ENCODE measurements at places on chromosomes 3 and 15.
A peak's percentile ranks its signal among the peaks of the same experiment; 100 is the strongest.

DNA sequence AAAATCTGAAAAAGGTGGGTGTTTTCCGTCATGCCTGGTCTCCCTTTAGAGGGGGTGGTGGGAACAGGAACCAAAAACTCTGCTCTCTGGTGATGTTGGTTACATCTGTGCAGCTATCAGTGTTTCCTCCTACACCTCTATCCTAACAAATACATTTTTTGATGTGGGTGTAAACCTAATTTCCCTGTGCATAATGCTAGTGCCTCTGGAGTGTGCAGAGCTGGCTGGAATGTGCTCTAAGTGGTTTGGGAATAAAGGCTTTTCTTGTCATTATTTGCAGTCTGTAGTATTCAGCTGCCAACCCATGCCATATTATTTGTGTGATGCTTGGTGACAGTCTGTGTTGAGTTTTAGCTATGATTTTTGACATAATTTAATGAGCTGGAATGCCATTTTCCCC, 547.6 kb downstream of the NLGN1 start:
- DNase-seq = no peak

DNA sequence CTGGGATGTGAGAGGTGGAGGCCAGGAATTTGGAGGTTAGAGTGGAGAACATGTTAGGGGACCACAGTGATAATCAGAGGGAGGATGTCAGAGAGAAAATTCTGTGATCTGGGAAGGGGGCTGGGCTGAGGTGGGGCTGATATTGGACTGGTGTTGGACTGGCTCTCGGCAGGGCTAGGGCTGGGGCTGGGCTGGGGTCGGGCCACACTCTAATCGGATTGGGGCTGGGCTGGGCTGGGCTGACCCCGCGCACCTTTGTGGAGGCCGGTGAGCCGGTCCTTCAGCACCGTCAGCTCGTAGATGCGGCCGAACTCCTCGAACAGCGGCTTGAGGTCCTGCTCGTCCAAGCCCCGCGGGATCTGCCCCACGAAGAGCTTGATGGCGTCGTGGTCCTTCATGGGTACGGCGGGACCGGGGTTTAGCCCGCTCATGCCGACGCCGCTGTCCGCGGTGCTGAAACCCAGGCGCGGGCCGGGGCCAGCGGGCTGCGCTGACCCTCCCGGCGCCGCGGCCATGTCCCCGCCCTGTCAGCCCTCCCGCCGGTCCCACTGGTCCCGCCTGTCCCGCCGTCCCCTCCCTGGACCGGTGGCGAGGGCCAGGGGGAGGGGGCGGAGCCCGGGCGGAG, 485 bp downstream of the CELF6 start:
- DNase-seq = peak; percentile 7

DNA sequence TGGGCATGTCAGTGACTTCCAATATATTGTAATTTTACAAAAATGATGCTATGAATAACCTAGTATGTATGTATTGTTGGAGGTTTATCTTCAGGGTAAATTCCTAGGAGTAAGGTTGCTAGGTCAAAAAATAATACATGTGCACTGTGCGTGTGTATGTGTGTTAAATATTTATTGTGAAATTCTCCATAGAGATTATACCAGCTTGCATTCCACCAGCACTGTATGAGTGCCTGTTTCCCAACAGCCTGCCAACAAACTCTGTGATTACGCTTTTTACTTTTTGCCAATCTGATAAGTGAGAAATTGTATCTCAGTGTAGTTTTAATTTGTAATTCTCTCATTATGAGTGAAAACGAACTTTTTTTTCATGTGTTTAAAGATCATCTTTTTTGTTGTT, 12.6 kb upstream of the IGF2BP2 start:
- DNase-seq = no peak

DNA sequence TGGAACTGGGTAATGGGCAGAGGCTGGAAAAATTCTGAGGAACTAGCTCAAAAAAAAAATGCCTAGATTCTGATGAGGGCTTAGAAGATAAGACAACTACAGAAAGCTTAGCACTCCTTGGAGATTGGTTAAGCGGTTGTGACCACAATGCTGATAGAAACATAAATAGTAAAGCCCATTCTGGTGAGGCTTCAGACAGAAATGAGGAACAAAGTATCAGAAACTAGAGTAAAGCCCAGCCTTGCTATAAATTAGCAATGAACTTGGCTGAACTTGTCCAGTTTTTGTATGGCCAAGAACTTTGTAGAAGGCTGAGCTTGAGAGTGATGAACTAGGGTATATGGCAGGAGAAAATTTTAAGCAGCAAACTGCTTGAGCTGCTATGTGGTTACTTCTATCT, 25.4 kb downstream of the GOLGB1 start:
- no peak for DNase-seq

DNA sequence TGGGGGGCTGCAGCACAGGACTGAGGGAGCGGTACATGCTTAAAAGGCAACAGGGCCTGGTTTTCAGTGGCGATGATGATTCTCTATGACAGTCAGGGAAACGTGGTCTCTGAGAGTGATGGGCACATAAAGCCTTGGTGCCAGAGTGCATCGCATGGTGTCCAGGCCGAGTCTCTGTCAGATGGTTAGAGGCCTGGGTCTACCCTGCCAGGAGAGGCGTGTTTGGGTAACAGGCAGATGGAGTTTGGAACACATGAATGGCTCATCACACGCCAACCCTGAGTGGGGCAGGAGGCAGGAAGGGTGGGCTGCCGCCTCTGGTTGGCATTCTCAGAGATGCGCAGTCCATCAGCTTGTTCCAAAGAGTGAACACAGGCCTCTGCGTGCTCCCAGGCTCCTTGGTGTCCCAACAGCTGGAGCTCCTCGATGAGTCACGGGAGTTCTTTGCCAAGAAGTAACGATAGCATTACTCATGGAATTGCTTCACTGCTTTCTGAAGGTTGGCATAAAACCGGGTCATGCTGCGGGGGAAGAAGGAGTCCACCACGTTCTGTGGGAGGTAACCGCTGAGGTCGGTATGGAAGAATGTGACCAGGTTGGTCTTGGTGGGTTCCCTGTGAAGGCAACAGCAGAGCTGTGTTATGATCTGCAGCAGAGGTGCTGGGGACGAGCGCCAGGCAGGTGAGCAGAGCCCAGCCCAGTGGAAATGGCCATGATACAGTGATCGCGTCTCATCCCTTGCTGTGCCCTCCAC, 11.0 kb downstream of the STARD5 start:
- no peak for DNase-seq

- DNase-seq = no peak
Observed at GRCh38 chr3:76310667-76311066, 525.3 kb upstream of the ZNF717 start.

DNA sequence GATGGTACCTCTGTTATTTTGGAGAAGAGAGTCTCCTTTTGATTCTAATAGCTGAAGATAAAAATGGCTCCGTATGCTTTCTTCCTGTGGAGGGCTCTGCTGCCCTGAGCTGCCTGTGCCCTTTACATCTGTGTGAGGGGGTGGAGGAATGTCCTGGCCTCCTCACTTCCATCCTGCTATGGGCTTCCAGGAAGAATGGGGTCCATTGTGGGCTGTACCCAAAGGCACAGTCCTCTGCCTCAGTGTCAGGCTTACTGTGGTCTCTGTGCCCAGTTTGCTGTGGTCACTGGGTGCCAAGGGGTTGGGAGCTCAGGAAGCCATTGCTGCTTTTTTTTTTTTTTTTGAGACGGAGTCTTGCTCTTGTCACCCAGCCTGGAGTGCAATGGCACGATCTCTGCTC, 14.4 kb downstream of the DAG1 start:
- no peak for DNase-seq

DNA sequence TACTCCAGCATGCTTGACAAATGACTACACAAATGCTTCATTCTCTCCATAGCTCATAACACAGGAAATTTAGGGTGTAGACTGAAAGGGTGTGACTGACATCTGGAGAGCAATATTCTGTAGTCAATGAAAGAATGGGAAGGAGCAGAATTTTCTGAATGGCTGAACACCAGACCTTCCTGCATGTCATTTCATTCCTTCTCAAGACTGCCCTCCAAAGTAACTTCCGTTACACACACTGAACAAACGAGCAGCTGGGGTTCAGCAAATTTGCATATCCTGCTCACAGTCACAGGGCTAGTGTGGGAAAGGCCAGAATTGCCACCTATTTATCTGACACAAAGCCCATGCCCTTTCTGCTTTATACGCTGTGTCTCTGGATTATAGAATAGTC, 325.0 kb upstream of the CFAP20DC start:
- no peak for DNase-seq

GRCh38 chr3:54069961-54070360, 52.4 kb upstream of the CACNA2D3 start:
- DNase-seq = no peak

GRCh38 chr3:112670824-112671223, 29.9 kb upstream of the CCDC80 start:
- DNase-seq = no peak

- no peak for DNase-seq
Observed at GRCh38 chr15:63291507-63291906, 14.1 kb downstream of the APH1B start.

- DNase-seq = no peak
Observed at GRCh38 chr3:105317841-105318240, 48.9 kb upstream of the ALCAM start.

DNA sequence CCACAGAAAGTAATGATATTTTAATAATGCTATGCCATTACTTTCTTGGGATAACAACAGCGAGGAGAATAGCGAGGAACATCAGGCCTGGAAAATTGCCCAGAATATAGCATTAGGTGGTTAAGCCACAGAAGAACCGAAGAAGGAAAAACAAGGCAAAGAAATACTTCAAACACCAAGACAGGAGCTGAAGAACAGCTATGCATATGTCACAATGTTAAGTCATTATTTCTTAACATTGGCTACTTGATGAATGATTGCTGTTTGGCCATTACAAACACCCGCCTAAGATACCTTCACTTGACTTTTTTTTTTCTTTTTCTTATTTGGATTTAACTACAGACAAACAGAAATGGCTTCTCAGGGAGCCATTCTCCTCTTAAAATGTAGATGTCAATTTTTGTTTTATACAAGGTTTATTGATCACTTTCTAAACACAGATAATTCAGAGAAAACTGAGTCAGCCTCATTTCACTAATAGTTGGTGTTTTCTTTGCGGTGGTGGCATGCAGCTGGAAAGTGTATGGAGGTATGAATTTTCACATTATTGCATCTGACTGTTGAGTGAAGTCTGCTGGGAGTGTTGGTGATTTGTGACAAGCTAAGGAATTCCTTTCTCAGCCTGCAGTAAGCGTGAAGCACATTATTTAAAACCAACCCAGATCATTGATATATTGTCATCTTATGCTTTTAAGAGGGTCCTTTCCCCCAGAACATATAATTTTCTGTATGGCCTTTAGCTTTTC, 705.7 kb upstream of the NR2F2 start:
- no peak for DNase-seq

DNA sequence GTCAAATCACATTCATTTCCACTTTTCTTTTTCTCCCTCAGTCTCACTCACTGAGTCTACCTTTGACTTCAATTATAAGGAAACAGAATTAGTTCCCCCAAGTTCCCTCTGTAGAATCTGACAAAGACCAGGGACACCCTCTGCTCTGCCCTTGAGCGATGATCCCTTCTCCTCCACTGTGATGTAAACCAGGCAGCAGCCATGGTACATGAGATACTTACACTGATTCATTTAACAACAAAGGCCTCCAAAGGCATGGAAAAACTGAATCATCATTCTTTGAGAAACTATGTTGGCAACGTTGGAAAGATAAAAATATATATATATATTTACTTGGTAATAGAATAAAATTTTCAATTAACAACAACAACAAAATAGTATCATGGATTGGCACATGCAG, 84.1 kb downstream of the P3H2 start:
- no peak for DNase-seq

GRCh38 chr3:189632242-189632641, 1.1 kb downstream of the TP63 start:
- no peak for DNase-seq

DNA sequence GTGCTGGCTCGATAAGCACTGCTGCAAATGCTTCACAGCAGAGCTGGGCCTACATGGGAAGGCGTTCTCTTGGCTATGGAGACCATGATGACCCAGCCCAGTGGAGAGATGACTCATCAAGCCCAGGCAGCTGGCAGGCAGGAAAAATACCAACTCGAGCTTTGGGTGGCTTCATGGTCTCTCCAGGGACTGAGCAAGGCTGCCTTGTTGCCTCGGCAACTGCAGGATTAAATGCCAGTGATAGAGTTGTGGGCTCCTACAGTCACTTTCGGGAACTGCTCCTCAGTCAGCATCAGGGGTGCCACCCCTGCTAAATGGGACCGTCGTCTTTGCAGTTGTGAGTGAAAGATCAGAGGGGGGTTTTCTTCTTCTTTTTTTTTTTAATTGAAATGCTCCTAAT, 54.6 kb upstream of the MYZAP start:
- no peak for DNase-seq

DNA sequence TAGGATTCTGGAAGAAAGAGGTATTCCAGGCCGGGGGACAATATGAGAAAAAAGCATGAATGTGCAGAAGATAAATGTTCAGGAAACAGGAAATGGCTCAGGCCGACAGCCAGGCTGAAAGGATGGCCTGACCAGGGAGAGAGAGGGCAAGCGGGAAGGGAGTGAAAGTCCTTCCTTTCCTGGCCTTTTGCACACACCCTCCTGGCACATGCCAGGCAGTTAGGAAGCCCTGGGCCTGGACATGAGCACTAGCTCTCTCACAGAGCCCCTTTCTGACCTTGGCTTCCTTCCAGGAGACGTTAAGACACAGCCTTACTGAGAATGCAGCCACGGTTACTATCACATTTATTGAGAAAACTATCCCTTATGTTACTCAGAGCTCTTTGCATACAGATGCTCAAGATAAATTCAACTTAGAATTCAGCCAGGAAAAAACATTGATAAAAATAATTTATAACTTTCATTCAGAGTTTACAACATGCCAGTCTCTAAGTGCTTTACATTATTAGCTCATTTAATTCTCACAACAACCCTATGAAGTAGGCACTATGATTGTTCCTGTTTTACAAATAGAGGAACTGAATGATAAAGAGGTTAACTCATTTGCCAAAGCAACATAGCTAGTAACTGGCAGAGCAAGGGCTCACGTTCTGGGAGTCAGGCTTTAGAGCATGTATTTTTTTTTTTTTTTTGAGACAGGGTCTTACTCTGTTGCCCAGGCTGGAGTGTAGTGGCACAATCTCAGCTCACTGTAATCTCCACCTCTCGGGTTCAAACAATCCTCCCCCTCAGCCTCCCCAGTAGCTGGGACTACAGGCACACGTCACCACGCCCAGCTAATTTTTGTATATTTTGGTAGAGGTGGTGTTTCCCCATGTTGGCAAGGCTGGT, 39.4 kb upstream of the SMAD3 start:
- no peak for DNase-seq

GRCh38 chr3:55702822-55703221, 215.7 kb upstream of the WNT5A start:
- no peak for DNase-seq

DNA sequence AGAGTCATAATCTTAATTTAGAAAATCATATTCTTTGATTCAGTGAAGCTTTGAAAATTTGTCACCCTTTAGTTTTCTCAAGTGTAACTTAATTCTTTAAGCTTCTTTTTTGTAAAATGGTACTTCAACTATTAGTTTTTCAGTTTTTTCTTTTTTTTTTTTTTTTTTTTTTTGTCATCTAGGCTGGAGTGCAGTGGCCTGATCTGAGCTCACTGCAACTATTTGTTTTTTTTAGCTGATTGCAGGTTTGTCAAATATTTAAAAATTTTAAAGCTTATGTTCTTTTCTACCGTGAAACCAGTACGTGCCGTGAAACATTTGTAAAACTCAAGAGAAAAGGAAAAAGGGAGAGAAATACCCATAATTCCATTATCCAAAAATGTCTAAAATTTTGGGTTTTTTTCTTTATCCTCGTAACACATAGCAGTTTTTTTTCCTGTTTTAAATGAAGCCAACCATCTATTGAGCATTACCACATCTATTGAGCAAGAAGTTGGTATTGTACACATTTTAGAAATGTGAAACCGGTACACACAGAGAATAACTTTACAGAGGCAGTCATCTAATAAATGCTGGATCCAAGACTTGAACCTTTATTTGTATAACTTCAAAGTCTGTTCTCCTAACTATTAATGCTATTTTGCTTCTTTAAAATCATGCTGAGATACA, 25.7 kb downstream of the ECT2 start:
- no peak for DNase-seq

All from stimulated activated CD4-positive, alpha-beta T cell treated with anti-CD3 and anti-CD28 coated beads, Interleukin-1b, Interleukin-23, amount 100 ng/mL, for 1 hour (primary cell).